ENCODE measurements at places on chromosomes 3 and 15.

GRCh38 chr3:16417945-16418739 lies 95.4 kb downstream of the RFTN1 start:
- no peak for DNase-seq

GRCh38 chr3:9795207-9795606 lies 2.3 kb downstream of the ARPC4 start:
- DNase-seq = no peak

GRCh38 chr15:74892313-74892712 lies 2.5 kb downstream of the MPI start:
- no peak for DNase-seq

DNA sequence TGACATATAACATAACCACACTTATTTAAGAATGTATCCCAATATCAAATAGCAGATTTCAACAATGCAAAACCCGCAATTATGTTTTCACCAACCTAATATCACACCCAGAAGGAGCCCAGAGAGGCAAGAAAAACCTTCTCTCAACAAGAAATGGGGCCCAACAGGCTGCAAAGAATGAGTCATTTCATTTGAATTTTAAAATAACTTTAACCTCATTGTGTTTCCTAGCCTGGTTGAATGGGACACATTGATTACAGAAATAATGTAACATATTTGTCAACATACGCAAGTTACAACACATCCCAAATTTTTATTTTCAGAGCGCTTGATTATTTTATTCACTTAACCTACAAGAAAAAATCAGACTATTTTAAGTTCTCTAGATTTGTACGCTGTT lies 365.1 kb upstream of the SLCO3A1 start:
- DNase-seq = no peak

DNA sequence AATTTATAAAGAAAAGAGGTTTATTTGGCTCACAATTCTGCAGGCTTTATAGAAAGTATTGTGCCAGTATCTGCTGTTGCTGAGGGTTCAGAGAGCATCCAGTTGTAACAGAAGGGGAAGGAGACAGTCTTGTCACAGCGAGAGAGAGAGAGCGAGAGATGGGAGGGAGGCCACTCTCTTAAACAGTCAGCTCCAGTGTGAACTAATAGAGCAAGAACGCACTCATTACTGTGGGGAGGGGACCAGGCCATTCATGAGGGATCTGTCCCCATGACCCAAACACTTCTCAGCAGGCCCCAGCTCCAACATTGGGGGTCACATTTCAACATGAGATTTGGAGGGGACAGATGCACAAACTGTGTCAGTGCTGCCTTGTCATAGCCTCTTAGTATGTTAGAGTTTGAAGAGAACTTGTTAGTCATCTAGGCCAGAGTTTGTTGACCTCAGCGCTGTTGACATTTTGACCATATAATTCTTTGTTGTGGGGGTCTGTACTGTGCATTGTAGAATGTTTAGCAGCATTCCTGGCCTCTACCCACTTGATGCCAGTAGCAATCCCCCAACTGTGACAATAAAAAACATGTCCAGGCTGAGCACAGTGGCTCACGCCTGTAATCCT lies 15.3 kb downstream of the STARD9 start:
- DNase-seq = no peak

- DNase-seq = no peak
These were observed 3.0 kb downstream of the RPL32 start for GRCh38 chr3:12838179-12838965.

DNA sequence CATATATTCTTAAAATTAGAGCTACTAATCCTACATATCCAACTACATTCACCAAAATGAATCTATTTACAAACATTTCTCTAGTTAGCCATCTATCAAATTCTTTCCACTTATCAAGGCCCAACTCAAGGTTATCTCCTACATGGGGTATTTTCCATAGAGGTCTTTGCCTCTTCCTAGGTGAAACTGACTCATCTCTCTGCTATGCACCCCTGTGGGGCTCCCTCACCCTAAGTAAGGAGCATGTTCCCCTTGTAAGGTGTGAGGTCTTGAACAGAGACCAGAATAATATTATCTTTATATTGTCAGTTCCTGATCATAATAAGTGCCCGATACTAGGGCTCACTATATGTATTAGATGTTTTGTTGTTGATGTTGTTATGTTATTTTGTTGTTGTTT lies 74.6 kb upstream of the TSC22D2 start:
- no peak for DNase-seq

DNA sequence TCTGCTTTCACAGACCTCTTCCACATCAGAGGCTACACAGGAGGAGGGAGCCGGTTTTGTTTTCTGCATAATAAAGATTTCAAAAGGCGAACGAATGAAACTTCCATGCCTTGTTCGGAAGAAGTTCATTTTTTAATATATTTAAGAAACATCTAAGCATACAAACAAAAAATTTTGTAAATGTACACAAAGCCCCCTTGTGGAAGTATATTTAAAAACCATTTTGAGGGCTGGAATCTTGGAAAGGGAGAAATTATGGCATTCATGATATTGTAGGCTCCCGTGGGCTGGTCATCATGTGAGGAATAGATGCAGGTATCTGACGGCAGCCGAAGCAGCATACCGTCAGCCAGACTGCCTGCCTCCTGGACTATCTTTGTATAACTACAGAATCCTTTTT lies 90.4 kb downstream of the MECOM start:
- DNase-seq = no peak

GRCh38 chr3:21744793-21745192 lies 6.2 kb downstream of the ZNF385D start:
- DNase-seq = no peak

DNA sequence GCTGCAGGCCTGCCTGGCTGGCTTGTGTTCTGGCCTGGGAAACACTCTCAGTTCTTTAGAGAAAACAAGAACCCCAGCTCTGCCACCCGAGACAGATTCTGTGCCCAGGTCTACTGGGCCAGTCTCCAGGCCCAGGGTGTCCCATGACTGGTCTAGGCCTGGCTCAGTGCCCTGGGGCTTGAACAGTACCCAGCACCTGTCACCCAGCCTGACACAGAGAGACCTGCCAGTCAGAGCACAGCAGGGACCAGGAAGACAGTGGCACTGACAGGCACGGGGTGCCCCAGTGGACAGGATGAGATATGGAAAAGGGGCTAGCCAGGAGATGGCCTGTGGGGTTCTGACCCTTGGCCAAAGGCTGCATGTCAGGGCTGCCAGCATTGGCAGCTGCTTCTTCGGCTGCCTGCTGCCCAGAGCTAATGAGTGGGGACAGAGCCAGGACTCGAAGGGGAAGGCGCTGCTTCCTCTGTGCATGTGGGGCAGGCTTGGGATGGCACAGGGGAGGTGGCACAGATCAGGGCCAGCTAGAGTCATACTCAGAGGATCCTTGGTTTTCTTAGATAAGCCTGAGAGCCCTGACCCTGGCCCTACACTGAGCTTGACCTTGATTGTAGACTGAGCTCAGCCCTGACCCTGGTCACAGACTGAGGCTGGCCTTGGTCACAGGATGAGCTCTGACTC lies 15.1 kb downstream of the CCDC33 start:
- no peak for DNase-seq

All from HuH-7 (cell line).